ENCODE measurements at places on chromosomes 1 and 21. TPM values are rescaled to one million over a fixed set of nuclear protein-coding genes. Genes with fewer than 3 reads are reported as not detected.

The EXTL1 gene
- not detected for polyA plus RNA-seq

The CLDN14 gene
- polyA plus RNA-seq = not detected

The TIE1 gene
- polyA plus RNA-seq = not detected

The GGPS1 gene
- polyA plus RNA-seq = 63.0 TPM

GRCh38 chr1:69914976-69915765 lies 290.2 kb downstream of the LRRC40 start:
- DNase-seq = no peak

GRCh38 chr1:98490099-98490498 lies 171.4 kb upstream of the SNX7 start:
- no peak for DNase-seq

- DNase-seq = no peak
Observed at GRCh38 chr1:55968661-55969060, 610.7 kb downstream of the PLPP3 start.

- no peak for DNase-seq
Observed at GRCh38 chr1:30197639-30198450, 525.5 kb downstream of the MATN1 start.

DNA sequence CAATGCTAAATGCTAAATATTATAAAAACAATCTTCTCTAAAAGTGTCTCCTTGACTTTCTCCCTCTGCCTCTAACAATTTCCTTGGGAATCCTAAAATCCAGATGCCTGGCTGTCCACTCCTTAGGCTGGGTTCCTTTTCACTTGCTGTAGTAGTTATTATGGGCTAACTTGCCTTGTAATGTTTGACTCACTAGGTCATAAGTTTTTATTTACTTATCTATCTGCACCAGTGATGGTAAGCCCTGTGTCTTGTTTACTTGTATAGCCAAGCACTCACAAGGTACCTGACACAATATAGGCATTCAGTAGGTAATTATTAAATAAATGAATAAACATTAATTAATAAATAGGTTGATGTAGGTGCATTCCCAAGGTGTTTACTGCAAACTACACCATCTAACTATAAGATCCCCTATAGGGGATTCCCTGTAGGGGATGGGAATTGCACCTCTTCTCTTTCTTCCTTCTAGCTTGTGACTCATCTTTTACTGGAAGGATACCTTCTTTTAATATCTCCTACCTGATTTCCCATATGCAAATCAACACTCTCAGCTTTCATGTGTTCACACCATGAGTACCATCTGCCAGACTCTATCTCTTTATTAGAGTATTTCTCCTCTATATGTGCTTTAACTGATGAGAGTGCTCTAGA lies 14.7 kb upstream of the CHIA start:
- no peak for DNase-seq

DNA sequence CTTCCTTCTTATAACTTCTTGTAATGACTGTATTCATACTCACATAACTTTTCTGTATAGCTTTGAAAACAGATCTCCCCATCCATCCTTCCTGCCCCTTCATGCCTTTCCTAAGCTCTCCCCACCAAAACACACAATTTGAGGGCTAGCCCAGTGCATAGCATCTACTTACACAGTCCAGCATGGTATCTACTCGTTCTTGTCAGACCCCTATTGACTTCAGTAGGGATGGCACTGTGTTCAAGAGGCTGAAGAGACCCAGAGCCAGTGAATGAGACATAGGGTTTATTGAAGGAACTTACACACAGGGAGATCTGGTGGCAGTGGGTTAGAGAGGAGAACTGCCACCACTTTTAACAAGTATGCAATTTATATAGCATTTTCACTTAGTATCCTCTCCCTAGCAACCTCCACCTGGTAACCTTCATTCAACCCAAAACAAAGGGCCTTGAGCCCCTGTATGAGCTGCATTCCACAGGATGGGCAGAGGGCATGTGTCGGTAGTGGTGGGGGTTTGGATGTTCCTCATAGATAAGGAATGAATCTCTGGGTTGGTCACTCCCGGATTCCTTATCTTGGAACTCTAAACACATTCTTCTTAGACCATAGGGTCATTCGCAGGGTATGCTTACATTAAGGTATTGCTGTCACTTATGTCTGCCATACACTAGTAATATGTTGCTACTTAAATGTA lies 64.9 kb upstream of the GNG12 start:
- DNase-seq = no peak
